ENCODE measurements at places on chromosomes 2 and 18. TPM values are rescaled to one million over a fixed set of nuclear protein-coding genes. Genes with fewer than 3 reads are reported as not detected.

DNA sequence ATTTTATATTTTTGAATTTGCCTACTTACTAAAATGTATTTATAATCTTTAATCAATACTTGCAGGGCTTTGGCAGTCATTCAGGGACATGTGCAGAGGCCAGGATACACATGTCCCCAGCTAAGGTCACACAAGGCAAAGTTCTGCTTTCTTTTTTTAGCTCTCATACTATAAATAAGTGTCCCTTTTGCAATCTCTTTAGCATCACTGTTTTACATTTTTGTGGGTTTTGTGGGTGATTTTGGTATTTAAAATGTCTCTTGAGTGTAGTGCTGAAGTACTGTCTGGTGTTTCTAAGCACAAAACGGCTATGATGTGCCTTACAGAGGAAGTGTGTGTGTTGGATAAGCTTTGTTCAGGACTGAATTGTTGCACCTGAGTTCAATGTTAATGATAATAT is 309.0 kb upstream of the GULP1 start:
- peak; percentile 42 for DNase-seq

DNA sequence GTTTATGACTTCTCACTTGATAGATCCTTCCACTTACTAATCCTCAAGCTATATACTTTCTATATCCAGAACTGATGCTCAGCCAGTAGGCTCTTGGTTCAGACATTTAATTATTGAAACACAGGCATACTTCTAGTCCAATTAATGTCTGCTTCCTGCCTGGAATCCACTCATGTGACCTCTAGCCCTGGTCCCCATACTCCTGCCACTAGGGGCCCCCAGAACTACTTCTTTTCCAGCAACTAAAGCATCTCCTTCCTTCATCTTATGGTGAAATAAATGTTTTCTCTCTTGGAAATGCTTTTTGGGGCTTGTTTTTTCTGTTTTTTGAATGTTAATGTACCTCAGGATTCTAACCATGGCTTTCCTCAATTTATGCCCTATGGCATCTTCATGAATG is 527.6 kb downstream of the SATB2 start:
- no peak for DNase-seq

- peak; percentile 11 for DNase-seq
Observed at GRCh38 chr2:16050908-16051489, 110.6 kb downstream of the MYCN start.

GRCh38 chr2:85131116-85131515 is 2.1 kb upstream of the TCF7L1 start:
- peak; percentile 29 for DNase-seq

GRCh38 chr2:176159663-176160250 is 2.6 kb downstream of the HOXD3 start:
- DNase-seq, result no peak

DNA sequence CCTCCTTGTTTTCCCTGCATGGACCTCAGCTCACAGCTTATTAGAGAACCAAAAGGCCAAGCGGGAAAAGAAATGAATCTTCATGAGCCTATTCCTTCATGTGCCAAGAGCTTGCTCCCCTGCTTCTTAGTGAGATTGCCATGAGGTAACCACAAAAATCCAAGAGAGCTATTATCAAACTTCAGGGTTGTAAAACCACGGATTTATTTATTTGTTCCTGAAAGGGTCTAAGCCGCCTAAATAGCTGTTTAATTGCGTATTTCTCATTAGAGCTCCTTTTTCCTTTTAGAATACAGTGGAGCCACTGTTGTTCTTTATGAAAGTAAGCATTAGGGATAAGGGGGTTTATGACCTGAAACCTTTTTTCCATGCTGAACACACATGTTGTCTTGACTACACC is 58.0 kb downstream of the SRD5A2 start:
- DNase-seq, result no peak

DNA sequence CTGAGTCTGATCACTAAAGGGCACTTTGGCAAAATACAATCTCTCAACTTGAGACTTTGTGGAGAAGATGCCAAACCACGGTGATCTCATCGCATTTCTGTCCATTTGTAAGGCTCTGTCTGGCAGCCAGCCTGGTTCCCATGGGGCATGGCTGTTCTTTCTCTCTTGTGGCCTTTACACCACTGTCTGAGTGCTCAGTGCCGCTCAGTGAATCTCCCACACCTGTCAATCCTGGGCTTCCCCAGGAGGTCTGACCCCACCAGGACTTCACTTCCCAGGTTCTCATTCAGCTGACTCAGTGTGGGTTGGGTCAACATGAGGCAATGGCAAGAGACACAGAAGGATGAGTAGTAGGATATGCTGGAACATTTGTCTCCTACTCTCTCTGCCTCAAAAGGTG is 96.8 kb upstream of the TRIB2 start:
- DNase-seq, result peak; percentile 90

DNA sequence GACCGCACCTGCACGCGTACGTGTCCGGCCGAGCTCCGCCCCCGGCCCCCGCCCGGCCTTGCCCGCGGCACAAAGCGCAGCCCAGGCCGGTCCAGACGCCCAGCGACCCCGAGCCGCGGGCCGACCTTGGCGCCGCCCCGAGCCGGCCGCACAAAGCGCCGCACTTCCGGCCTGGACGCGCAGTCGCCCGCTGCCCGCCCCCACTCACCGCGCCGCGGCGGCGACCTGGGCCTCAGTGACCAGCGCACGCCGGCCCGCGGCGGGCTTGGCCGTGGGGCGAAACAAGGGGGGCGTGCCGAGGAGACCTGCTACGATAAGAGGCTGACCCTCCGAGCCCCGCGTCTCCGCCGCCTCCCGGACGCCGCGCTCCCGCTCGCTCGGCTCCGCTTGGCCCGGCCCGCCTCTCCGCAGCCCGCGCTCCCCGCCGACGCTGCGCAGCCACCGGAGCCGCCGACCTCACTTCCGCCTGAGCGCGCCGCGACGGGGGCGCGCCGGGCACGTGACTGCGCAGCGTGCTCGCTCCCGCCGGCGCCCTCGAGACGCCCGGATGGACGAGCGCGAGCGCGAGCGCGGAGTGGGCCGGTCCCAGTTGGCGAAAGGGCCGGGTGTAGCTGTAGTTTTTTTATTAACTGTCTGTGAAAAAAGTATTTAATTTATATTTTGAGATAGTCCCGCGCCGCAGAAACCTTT is at the start of gene FAM168B:
TSS of gene FAM168B (minus strand) at position 455 of the 690 bp plus-strand sequence. CDS start 10,814 bp downstream, outside the sequence.
- peak; percentile 95 for DNase-seq

GRCh38 chr18:42437646-42438045 is 482.6 kb downstream of the PIK3C3 start:
- DNase-seq, result no peak

GRCh38 chr2:44769349-44770011 is 172.0 kb upstream of the SIX3 start:
- no peak for DNase-seq

DNA sequence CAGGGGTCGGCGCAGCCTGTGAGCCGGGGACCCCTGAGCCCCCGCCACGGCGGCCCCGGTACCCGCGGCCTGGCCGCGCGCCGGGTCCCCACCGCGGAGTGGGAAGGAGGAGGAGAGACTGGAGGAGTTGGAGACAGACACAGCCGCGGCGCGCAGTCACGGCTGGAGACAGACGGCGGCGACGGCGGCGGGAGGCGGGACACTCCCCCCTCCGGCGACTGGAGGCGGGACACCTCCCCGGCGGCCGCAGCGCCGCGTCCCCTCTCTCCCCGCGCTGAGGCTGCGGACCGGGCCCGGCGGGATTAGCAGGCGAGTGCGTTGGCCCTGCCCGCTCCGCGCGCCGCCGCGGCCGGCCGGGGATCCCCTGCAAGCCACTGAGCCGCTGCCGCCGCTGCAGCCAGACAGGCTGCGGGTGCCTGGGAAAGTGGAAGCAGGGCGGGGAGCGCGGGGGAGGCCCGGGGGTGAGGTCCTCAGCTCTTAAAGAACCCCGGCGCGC is 1.0 kb upstream of the LDLRAD4 start:
- DNase-seq, result peak; percentile 44

DNA sequence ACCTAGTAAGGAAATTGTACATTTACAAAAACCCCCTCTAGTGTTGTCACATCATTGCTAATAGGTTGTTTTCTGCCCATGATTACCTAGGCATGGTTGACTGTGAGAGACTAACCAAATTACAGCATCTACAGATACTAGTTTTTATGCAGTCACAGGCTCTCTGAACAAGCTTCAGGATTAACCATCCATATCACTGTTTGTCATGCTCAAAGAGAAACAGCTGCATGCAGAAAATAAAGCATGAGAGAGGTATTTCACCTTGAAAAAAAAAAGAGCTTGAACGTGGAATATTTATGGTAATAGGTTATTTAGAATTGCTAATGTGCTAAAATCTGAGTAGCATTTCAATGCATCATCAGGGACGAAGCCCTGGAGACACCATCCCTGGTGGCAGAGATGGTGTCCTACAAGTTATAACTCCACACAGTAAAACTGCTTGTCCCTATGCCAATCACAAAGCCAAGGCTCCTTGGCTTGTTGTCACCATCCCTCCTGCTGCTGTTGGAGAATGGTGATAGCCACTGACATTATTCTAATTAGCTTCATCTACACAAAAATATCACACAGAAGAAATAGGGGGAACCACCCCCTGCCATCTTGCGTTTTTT is 5.4 kb downstream of the NEB start:
- no peak for DNase-seq

DNA sequence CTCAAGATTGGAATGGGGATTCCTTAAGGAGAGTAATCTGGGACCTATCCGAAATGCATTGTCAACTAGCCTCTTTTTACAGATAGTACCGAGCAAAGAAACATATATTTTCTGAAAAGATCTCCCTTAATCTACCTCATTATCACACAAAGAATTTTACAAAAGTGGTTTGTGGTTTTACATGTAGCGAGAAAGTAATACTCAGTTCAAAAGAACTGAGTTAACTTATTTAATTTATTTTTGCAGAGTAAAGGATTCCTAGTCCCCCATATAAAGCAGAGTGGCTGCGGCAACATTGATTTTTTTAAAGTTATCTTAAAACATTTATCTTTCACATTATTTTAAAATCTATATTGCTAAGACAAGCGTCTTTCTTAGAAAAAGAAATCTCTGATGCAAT is 15.9 kb upstream of the SOS1 start:
- no peak for DNase-seq

DNA sequence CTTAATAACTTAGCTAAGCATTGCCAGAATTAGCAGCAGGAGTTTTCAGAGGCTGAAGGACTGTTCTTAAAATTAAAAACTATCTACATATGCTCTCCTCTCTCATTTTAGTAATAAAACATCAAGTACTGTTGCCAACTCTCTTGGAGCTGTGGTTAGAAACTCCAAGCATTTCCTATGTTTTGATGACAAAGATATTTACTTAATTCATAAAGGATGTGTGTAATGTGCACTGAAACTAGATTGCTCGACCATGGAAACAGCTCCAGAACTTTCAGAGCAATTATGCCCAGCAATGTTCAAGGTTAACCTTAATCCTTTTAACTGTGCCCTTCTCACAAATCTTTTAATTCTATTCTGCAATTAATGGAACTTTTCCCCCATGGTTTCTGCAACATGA is 8.4 kb downstream of the GRP start:
- no peak for DNase-seq

GRCh38 chr18:44700652-44701051 is 20.0 kb downstream of the SETBP1 start:
- peak; percentile 18 for DNase-seq

GRCh38 chr18:13380691-13381070 is 162.1 kb downstream of the LDLRAD4 start:
- DNase-seq, result peak; percentile 13

DNA sequence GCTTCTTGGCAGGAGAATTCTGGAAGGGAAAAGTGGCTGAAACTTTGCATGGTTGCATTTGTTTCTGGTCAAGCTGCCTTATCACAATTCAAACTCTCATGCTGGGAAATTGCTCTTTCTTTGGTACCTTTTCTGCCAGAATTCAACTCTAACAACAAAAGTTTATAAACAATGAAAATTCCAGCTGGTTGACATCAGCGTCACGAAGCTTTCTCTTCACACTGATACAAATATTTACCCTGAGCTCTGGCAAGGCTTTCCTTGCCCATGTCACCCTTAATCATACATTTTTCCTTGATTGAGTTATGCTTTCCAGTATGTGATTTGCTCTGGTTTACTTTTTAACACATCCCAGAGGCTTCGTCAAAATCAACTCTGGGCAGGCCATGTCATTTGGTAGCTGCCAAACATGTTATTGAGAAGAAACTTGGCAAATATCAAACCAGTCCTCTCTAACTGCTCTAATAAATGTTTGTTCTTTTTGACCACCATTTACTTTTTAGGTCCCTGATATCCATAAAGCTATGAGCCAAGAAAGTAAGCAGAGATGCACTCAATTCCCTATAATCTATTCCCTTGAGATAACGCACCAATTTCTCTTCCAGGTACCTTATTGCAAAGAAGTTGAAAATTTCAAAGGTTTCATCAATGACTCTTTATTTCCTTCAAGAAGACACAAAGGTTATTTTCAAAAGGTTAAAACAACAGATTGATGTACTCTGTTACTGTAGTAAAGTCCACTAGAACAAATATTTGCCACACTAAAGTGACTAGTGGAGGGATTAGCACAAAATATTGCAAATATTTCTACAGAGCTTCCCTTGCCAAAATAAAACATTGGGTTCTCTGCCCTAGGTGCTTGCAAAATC is 1241.1 kb upstream of the ZEB2 start:
- peak; percentile 21 for DNase-seq

DNA sequence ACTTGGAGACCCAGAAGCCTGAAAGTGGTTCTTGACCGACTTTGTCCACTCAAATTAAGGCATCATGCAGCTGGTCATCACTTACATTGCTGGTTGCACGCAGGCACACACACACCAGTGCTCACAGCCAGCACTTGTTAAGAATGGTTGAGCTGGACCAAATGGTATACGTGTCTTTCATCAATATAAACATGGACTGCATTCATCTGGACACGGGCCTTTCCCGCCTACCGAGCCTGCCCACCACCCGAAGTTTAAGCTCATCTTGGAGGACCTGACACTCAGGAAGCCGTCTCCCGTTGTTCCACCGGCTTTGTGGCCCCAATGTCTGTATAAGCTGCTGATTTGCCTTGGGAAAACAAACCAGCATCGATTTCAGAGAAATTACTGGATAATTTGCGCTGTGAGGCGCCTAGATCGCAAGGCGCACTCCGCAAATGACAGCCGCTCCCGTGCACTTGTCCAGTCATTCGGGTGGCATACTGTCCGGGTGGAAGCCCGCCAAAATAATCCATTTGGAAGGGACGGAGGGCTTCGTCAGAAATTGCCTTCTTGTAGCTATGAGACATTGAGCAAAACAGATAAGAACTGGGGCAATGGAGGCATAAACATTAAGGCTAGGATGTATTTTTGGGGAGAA is 40.1 kb upstream of the AKAIN1 start:
- peak; percentile 8 for DNase-seq

The RGPD3 gene
- total RNA-seq, result 0.06 TPM

The SP140L gene
- total RNA-seq, result 13.9 TPM

The LCT gene
- total RNA-seq, result 0.40 TPM

The INHBB gene
- total RNA-seq, result 1.0 TPM

The TET3 gene
- 2.9 TPM for total RNA-seq

The GPR17 gene
- total RNA-seq, result not detected

The AQP12B gene
- total RNA-seq, result not detected

The CSRNP3 gene
- total RNA-seq, result 2.7 TPM

The GKN1 gene
- not detected for total RNA-seq

The NPAS2 gene
- 14.8 TPM for total RNA-seq

The CNTNAP5 gene
- not detected for total RNA-seq

The GRB14 gene
- 2.9 TPM for total RNA-seq

The SERPINB3 gene
- not detected for total RNA-seq

All from Daoy (cell line).